ENCODE measurements at places on chromosomes 5 and 9. TPM values are rescaled to one million over a fixed set of nuclear protein-coding genes. Genes with fewer than 3 reads are reported as not detected.

ECM2 gene
- not detected for total RNA-seq

WDR38 gene
- total RNA-seq: not detected

DNA sequence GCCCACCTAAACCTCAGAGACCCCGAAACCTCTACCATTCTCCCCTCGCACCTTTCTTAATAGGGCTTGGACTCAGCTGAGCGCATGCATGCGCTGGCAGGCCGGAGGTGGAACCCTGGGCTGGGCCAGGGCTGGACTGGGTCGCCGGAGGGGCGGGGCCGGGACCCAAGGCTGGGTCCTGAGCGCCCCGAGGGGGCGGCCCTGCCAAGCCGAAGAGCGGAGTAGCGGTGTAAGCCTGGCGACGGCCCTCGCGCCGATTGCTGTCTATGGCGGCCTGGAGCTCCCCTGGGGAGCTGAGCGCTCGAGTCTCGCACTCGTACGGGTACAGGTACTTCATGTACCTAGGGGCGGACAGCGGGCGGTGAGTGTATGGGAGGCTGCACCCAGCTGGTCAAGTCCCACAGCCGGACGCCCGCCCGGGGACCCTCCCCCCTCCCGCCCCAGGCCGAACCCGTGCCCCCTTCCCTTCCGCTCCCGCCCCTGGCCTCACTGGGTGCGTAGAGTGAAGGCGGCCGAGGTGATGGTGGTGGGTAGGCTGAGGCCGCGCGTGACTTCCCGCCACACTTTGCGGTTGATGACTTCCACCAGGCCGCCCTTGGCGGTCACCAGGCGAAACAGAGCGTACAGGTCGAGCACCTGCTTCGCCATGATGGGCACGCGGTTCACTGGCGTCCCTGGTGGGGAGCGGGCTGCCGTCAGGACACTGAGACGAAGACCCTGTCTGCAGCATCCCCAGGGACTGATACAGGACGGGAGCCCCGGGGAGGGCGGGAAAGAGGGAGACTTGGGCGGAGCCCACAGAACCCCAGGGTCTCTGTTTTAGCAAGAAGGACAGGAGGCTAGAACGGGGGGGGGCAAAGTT is 3.3 kb upstream of the DCTN3 start:
- DNase-seq: no peak

GRCh38 chr9:69060766-69061165 is 25.2 kb downstream of the FXN start:
- DNase-seq: no peak

DNA sequence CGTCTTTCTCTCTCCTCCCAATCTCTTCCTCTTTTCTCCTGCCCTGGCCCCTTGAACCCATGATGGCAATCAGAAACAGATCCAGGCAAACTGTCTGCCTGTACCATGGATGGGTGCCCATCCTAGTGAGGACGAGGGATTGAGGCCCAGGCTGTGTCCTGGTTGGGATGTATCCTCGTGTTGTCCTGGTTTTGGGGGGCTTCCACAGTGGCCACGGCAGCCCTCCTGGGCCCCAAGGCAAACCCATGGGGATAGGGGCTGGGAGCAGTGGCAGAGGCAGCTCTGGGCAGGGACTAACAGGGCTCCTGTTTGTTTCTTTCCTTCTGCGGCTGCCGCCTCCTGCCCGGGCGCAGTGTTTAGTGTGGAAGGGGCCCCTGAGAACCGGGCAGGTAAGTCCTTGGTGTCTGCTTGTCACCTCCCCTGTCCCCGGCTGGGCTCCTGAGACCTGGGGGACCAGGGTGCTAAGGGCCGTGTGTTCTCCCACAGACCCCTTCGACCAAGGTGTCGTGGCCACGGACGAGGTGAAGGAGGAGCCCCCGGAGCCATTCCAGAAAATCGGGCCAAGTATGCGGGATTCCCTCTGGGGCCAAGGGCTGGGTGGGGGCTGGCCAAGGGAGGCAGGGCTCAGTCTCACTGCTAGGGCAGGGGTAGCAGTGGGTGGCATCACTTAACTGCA is 70.0 kb downstream of the AMBP start:
- DNase-seq: no peak

GRCh38 chr5:74199436-74200210 is 440.9 kb downstream of the ENC1 start:
- no peak for DNase-seq

DNA sequence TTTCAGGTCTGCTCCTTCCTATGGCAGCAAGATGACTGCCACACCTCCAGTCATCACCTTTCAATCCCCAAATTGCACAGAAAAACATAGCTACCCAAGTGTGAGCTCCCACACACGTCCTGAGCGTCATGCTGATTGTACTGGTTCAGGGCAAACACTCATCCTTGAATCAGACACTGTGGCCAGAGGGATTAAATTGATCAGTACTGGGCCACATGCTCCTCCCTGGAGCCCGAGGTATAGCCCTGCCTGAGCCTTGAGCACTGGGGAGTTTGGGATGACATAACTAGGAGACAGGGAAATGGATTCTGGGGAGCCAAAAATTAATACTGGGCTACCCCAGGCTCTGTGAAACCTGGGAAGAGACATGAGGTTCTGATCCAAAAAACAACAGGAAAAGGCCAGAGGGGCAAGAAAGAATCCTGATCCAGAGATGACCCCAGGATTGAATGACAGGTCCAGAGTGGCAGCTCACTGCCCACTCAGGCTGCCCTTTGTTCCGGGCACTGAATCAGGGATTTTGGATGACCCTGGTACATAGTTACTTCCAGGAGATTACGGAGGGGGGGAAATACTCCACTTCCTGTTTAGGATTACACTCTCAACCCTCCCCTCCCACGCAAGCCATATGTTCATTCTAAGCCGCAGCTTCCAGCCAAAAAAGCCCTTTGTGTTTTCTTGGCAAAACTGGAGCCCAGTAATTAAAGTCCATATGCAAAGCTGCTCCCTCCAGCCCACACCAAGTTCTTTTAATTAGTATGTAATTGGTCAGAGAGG is 141.6 kb upstream of the SPRY4 start:
- DNase-seq: no peak

DNA sequence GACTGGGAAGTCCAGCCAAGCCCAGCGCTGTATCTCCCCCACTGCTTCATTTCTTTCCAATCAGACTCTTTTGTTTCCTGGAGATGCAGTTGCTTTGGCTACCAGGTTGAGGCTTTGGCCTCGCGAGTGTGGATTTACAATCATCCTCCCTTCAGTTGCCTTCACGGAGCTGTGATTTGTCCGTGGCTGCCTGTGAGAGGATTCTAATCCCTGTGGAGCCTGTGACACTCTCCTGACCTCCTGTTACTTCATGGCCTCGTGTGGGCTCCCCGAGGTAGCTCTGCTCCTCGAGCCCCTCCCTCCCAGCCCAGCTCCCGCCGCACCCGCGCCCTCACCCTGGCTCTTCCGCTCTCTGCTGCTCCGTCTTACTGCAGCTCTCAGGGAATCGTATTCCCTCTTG is 107.2 kb upstream of the STC2 start:
- DNase-seq: no peak

DNA sequence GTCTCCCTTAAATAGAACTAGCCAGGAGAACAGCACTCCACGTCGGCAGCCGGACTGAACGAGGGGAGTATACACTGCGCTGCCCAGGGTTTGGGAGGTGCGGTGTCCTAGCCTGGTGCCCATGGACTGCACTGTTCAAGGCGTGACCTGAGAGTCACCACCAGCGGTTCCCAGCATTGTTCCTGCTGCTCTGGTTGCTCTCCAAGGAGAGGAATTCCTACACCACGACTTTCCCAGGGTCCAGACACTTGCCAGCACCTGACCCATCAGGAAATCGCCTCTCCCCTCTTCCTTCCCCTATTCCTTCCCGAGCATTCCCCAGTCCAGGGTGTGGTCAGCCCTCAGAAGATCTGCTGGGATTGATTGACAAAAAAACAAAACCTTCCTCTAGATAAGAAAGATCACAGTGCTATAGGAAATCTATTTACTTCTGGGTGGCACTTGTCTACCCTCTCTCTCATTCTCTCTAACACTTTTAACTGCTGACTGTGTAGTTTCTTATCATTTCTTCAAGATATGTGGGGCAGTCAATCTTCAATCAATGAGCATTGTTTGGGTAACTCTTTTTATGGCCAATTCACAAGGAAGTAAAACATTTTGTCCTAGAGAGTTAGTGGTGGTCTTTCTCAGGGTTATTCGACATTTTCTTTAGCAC is 297.8 kb upstream of the ACTBL2 start:
- no peak for DNase-seq

DNA sequence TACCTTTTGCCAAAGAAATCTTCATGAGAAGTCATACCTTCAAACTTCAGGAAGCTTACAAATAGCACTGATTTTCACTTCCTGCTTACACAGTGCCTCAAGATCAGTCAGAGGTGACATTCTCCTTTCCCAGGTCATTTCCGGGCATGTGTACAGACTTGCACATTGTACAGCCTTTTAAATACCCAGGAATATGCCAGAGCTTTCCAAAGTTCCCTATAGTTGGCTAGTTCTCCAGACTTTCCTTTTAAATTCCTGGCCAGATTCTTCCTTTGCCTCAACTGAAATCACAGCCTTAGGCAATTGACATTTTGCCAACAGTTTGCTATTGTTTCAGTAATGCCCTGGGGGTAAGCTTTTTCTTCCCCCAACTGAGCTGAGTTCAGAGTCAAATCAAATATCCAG is 47.2 kb downstream of the RFX3 start:
- no peak for DNase-seq

GRCh38 chr5:142053426-142054151 is 40.8 kb upstream of the GNPDA1 start:
- DNase-seq: no peak
